ENCODE measurements at places on chromosomes 16 and 17.

- DNase-seq, result no peak
Observed at GRCh38 chr17:5562661-5563360, 21.5 kb downstream of the NLRP1 start.

DNA sequence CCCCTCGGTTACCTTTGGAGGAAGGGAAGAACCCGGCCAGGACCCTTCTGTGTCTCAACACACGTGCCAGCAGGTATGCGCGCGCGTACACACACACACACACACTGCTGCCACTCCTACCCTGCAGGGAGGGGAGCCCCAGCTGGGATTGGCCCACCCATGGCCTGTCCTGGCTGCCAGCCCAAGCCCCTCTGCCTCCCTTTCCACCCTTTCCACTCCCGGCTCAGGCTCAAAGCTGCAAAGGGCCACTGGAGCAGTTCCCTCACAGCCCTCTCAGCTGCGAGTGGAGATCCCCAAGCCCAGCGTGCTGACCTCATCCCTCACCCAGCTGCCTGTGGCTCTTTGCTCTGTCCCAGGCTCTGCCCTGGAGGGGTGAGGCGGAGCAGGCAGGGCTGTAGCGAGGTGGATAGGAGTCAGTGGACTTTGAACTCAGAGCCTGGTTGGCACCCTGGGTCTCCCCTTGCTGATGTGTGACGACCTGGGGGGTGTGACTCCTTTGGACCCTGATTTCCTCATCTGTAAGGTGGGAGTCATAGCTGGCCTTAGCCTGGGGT, 14.5 kb downstream of the KIF19 start:
- no peak for DNase-seq

GRCh38 chr16:15034266-15035162, 21.4 kb downstream of the NTAN1 start:
- DNase-seq, result no peak

- DNase-seq, result no peak
Observed at GRCh38 chr16:88773812-88774291, 11.2 kb downstream of the PIEZO1 start.

GRCh38 chr16:57335366-57335765, 23.2 kb upstream of the CCL22 start:
- no peak for DNase-seq

DNA sequence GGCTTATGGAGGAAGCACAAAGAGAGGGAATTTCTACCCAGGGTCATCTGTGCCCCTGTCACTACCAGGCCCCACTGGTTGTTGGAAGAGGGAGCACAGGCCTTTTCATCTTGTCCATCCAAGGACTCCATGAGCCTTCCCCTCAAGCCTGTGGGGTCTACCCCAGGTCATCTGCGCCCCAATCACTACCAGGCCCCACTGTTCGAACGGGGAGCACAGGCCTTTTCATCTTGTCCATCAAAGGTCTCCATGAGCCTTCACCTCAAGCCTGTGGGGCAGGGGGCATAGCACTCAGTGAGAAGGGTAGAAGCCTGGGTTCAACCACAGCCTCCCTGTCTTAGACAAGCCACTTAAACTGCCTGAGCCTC, 101.5 kb upstream of the CDH5 start:
- DNase-seq, result no peak

DNA sequence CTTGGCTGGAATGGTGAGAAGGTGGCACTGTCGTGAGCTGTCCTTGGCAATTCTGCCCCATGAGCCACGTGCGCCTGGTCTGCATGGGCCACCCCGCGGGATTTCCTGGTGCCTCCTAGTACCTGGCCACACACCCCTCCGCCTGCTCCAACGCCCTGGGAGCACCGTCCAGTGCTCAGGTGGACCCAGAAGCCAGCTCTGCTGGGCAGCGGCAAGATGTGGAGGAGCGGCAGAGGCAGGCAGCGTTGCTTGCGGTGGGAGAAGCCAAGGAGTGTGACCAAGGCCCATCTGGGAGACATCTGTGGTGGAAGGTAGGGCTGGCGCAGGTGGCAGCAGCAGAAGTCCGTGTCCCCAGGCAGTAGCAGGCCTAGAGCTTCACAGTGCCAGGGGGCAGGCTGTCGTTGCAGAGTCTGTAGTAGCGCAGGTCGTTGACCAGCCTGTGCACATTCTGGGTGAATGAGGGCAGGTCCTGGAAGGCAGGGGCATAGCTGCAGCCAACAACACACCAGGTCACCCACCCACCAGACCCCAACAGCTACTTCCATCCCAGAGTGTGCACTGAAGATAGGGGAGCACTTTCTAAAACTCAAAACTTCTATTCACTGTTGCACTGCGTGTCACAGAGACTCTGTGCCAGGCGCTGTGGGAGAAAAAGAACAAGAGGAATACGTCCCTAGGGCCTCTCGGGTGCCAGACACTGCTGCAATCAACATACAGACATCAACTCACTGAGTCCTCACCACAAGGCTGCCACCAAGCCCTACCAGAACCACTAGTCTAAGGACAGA, 34.9 kb upstream of the GSG1L start:
- no peak for DNase-seq

DNA sequence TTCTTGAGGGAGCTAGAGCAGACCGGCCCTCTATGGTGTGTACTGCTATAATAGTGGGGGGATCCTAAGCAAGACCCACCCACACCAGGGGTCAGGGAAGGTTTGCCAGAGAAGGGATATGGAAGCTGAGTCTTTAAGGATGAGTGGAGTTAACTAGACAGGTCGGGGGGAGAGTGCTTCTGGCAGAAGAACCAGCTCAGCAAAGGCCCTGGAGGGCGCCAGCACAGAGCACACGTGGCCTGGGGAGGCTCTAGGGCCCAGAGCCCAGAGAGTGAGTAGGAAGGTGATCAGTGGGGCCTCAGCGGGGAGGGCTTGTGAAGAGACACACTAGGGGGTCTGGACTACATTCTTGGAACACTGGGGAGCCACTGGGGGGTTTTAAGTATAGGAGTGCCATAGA, 21.1 kb downstream of the NGFR start:
- no peak for DNase-seq

GRCh38 chr17:82458885-82459424, 414 bp downstream of the NARF start:
- peak; percentile 35 for DNase-seq

DNA sequence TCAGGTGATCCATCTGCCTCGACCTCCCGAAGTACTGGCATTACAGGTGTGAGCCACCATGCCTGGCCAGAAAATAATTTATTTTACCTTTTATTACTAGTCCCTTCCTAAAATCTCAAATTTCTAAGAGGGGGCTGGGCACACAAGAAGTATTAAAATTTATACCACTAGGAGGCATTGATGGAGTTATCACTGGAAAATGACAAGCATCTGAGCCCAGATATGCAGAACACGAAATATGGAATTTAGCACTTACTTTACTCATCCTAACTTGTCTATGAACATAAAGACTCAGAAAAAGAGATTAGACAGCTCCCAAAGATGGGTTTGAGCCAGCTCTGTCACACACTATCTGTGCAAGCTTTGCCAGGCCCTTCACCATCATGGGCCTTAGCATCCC, 46.4 kb downstream of the STAT5A start:
- no peak for DNase-seq

- DNase-seq, result no peak
Observed at GRCh38 chr16:66925322-66925840, at the start of gene RRAD. Gene RRAD, minus strand, starts transcription at chr16:66925535. Its CDS starts 356 bp downstream, at chr16:66925179.

GRCh38 chr16:49460786-49461470, 87.3 kb downstream of the C16orf78 start:
- no peak for DNase-seq

DNA sequence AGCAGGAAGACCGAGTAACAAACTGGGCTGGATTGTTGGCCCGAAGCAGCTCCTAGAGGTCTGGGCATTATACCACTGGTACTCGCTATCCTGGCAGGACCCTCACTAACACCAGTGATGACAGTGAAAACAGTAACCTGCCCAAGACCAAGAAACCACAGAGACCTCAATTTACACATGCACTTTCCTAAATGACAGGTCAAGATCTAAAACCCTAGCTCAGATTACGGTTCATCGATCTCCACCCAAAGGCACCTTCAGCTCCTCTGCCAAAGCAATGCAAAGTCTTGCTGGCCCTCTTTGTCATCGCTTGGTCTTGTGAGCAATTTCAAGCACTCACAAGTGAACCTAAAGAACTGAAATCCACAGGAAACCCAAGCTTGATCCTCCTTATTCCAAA, 1.5 kb downstream of the PIP4K2B start:
- DNase-seq, result no peak

DNA sequence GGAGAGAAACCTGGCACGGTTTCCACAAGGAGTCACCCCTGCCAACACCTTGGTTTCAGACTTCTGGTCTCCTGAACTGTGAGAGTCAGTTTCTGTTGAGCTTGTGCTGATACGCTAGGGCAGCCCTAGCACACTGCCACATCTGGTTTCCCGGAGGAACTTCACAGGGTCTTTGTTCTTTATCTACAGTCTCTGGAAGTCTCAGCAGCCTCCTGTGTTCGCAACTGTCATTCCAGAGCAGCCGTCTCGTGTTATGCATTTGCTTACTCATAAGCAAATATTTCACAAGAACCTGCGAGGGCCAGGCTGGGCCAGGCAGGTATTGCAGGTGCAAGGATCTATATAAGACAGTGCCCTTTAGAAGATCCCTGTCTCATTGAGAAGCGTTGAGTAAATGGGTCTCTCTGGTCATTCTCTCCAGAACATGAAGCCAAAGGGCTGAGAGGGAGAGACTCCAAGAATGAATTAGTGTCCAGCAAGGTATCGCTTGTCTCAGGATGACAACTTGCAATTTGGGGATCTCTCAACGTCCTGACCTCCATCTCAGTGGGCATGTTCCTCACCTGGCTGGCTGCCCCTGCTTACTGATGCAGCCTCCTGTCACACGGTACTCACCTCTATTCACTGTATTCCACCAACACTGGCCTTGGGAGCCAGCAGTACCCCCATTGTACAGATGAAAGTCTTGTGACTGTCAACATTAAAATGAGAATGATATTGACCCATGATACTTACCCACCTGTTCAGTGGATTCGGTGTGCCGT, 141.2 kb downstream of the WWOX start:
- no peak for DNase-seq

DNA sequence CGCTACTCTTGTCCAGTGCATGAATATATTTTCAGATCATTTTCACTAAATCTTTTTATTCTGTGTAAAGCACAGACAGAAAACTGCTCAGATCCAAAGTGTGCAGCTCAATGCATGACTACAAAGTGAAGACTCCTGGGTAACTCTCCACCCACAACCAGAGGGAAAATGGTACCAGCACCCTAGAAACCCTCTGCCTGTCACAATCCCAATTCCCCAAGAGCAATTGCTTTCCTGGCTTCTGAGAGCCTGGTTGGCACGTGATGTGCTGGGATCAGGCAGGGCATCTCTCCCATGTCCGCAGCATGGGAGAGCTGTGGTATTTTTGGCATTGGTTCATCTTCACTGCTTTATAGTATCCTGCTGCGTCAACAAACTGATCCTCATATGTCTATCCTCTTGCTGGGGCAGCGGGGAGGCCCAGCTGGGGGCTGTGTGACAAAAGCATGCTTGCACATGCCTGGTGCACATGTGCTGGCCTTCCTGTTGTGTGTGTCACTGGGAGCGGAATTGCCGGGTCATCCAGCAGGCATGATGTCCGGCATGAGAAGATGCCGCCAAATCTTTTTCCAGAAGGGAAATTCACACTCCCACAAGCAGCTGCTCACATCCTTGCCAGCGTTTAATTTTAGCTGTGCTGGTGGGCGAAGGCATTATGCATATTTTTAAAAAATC, 278.9 kb upstream of the FOXF1 start:
- DNase-seq, result no peak

GRCh38 chr16:84498223-84498610, 6.2 kb downstream of the MEAK7 start:
- no peak for DNase-seq

DNA sequence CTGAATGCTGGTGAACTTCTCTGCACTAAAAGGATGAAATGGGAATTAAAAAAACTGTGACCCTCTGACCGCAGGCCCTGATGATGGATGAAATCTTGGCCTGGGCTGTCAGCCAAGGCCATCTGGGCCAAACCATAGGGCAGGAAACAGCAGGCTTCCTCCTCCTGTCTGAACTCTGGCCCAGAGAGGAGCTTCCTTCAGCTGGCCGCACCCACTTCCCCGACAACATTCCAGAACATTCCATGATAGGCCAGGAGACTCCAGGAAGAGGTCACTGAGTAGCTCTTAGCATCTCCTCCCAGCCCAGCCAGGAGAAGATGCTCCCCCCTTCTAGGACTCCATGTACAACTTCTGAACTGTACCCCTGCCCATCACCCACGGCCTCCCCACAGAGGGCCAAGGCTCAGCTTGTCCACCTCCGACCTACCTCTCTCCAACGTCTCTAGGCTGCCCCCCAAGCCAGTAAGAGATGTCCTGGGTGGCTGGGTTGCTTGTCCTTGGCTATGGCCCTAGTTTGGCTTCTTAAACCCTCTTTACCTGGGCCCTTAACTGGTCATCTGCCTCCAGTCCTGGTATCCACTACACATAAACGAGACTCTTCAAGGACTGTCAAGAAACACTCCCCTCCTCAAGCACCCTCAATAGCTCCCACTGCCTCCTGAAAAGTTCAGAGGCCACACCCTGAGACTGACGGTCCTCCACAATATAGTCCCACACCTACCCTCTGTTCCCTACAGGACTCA, 1.7 kb downstream of the RPH3AL start:
- no peak for DNase-seq

- DNase-seq, result no peak
Observed at GRCh38 chr16:30526137-30526822, at the start of gene ZNF768. Gene ZNF768, minus strand, starts transcription at chr16:30526566. Its CDS starts 153 bp downstream, at chr16:30526413.

DNA sequence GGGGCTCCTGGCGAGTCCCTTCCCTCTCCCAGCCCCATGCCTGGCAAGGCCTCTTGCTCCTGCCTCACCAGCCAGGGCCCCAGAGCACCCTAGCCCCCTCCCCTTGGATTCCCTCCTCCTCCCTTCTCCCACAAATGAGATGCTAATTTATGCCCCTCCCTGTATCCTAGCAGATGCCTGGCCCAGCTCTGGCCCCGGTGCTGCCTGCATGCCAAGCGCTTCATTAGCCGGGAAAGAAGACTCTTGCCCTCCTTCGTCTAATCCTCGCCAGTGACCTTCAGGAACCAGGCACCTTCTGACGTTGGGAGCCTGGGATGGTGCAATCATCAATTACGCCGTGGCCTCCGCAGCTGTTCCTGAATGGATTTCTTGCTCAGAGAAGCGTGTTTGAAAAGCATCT, 127.8 kb downstream of the SDK2 start:
- DNase-seq, result no peak

- no peak for DNase-seq
Observed at GRCh38 chr16:87956098-87956364, 4.8 kb downstream of the BANP start.

DNA sequence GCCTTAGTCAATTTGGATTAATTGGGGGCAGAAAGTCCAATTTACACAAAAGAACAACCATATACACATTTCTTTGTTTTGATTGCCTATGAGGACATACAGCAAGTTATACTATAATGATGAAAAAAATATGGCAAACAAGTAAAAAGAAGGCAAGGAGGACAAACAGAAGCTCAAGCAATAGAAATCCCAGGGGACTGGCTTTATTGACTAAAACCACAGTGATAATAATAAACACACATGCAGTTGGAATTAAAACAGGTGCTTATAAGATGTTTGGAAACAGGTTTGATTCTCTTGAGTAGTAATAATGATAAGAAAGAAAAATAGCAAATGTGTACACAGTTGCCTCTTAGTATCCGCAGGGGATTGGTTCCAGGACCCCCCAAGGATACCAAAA, 176.4 kb downstream of the SHISA9 start:
- DNase-seq, result no peak
